ENCODE measurements at places on chromosomes 4 and X.
A peak's percentile ranks its signal among the peaks of the same experiment; 100 is the strongest.

DNA sequence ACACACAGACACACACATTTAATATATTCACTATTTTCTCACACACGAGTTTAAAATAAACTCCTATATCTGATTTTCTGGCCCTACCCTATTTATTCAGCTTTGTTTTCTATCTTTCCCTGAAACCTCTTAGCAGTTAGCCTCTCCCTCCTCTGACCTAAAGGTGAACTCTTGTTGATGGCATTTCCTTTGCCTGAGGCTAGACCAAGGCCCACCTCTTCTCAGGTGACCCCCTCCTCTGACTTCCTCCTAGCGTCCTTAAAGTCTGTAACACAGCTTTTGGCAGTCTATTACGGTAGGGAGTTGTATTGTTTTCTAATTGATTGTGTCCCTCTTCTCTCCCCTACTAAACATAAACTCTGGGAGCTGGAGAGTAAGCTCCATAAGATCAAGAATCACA, 1.7 kb upstream of the SRPX2 start:
- no peak for DNase-seq

DNA sequence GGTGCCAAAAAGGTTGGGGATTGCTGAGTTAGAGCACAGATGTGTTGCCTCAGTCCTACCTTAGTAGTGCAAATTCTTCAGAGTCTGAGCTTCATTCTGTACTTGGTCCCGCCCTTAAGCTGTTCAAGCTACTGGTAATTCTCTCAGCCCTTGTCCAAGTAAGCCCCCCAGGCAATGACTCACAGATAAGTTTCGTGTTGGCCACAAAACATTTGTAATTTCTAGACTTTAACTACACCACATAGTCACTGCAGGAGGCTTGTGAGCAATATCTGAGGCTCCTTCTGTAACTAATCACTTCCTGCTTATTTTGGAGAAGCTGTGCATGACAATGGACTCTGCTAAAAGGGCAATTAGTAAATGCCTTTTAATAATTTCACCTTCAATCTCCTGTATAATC, 1420.5 kb downstream of the PCDH7 start:
- no peak for DNase-seq

- no peak for DNase-seq
Observed at GRCh38 chrX:69068301-69069085, 96.8 kb downstream of the PJA1 start.

DNA sequence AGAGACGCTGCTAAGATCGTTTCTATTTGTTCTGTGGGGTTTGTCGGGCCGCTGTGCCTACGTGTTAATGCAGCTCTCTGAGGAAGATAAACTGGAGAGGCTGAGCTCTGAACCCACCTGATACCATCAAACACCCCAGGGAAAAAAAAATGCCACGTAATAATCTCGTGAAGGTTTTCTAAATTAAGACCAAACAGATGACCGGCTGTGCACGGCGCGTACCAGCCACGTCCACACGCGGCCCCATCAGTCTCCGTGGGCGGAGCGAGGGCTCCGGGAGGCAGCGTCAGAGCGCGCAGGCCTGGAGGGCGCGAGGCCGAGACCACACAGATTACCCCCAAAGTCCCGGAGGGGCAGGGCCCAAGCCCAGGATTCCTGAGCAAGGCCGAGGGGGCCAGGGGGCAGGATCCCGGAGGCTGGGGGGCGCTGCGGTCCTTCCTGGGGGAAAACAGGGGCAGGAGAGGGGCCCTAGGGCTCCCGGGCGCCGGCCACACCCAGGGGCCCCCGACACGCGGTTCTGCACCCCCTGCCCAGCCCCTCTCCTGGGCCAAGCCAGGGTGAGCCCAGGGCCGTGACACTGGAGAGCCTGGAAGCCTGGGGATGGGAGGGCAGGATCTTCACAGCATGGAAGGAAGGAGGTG, 91.9 kb downstream of the FAM53A start:
- DNase-seq = no peak

DNA sequence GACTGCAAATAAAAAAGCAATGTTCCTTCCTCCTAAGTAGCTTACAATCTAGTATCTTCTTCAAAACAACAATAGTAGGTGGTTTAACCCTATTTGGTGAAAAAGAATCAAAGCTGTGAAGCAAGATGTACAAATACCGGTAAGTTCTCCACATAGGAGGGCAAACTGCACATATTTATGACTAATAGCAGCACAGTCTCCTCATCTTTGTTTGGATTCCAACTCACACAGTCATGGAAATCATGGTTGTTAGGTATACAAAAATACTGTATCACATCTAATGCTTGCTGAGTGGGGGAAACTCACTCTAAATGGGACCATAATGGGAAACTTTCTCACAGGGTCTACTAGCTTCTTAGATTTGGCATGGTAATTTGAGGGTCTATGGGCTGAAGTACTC, 597.2 kb downstream of the INPP4B start:
- no peak for DNase-seq

DNA sequence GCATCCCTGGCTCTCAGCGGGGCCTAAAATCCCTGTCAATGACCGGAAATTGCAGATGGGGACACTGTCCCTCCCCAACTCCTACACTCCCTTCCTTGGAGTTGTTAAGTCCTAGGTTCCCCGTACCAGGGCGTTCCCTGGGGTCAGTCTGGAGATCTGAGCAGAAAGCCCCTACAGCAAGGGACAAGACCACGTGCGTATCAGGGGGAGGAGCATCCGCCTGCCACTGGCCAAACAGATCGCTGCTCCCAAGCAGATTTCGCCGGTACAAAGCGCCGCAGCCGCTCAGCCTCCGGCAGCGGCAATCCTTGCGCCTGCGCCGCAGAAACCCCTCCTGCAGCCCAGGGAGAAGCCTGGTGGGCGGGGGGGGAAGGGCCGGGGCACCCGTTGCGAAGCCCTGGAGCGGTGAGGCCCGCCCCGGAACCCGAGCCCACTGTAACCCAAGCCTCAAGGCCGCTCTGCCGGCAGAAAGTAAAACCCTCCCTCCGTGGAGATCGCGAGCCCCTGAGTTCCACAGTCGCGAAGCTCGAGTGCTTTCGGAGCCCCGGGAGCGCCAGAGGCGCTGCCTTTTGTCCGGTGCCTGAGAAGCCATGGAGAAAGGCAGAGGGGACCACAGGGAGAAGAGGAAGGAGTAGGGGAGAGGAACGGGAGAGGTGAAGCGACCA, 2.7 kb downstream of the CRMP1 start:
- peak; percentile 91 for DNase-seq

DNA sequence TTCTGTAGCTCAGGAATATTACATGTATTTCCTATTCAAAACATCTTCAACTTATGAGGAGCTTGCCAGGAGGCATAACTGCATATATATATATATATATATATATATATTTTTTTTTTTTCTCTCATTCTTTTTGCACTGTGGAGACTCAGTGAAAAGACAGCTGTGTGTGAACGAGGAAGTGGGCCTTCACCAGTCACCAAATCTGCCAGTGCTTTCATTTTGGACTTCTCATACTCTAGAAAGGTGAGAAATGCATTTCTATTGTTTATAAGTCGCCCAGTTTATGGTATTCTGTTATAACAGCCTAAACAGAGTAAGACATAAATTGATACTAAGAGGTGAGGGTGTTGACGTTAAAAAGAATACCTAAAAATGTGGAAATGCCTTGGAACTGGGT, 710.6 kb downstream of the TRAM1L1 start:
- no peak for DNase-seq

DNA sequence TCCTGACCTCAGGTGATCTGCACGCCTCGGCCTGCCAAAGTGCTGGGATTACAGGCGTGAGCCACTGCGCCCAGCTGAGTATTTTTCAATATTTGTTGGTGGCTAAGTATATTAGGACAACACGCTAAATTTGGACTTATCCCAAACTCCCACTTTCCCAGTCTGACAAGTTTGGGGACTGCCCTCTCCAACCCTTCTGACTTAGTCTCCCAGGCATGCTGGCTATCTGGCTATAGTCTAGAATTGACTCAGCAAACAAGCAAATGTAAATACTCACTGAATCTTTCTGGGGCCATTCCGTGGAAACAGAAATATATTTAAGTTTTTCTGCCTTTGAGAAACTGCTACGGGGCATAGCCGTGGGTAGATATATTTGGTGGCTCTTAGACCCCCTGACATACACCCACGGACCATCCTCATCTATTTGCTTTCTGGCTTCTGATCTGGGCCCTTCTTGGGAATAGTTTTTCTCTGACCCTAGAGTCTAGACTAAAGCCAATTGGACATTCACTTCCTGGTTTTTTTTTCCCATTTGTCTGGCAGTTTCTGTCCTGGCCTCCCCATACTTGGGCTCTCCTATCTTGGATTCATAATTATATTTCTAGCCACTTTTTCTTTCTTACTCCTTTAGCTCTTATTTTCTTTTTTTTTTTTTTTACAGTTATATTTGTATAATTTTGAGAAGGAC, 11.3 kb upstream of the DOCK11 start:
- no peak for DNase-seq

Data from NCI-H1092 (cell line).